ENCODE measurements at places on chromosomes 1 and 21.

DNA sequence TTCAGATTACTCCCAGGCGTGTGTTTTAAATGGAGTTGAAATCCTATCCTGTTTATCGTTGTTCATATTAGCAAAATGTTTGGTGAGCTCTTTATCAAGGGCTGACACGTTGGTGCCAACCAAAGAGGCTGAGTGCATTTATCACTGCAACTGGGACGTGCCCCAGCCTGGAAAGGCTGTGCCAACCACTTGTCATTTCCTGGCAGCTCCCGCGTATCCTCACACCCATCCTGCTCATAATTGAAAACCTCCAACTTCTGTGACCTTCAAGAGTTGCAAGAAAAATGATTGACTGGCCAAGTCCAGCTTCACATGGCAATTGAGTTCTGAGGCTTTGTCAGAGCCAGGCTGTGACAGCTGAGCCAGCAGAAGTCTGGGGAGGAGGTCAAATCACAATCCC, 43.7 kb upstream of the KCNA3 start:
- no peak for DNase-seq

DNA sequence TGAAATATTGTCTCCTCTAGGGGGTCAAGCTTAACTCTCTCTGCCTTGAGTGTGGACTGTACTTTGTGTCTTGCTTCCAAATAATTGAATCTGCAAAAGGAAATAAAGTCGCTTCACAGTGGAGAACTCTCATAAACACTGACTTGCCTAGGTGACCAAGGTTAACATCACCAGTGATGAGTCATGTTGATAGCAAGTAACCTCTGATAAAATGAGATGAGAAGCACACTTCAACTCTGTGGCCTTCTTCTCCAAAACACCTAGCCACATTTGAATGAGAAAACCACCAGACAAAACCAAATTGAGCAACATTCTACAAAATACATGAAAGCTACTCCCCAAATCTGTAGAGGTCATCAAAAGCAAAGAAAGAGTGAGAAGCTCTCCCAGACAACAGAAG, 37.6 kb downstream of the PDE4B start:
- DNase-seq = no peak

- DNase-seq = no peak
Observed at GRCh38 chr1:225695578-225696337, 42.8 kb upstream of the ENAH start.

DNA sequence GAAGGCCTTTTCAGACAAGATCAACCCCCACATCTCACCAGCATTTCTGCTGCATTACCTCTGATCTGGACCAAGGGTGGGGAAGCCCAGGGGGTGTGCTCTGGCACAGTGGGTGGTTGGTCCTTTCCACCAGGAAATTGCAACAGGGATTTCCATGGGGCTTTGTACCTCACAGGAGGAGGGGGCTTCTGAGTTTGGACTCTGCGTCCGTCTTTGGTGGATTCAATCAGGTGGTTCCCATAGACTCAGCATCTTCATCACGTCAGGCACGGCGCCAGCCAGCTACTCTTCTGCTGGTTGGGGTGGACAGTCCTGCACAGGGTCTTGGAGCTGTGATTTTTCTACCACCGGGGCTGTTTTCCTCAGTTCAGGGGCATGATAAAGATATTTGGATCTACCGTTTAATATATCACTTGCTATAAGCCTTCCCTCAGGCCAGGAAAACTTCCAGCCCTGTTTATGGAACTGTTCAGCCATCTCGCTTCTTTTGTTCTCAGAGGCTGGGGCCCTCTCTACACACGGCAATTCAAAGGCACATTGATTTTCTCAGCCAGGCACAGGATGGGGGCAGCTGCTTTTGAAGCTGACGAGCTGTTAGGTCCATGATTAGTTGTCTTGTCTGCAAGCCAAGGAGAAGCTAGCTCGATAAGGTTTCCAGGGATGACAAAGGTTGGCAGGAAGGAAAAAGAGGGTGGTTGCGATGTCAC, 467.3 kb downstream of the CAMTA1 start:
- peak; percentile 57 for DNase-seq

DNA sequence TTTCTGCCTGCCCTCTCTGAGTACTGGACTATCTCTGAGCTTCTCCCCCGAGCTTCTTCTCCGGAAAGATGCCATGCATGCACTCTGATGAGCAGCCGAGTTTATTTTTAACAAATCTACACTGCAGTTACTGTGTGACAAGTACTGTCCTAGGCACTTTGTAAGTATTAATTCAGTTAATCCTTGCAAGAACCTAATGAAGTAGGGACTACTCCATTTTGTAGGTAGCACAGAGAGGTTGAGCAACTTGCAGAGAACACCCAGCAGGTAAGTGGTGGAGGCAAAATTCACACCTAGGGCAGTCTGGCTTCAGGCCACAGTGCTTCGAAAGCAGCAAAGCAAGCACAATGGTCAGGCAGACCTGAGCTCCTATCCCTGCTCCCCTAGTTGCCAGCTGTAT, 3.8 kb upstream of the TAL1 start:
- no peak for DNase-seq

DNA sequence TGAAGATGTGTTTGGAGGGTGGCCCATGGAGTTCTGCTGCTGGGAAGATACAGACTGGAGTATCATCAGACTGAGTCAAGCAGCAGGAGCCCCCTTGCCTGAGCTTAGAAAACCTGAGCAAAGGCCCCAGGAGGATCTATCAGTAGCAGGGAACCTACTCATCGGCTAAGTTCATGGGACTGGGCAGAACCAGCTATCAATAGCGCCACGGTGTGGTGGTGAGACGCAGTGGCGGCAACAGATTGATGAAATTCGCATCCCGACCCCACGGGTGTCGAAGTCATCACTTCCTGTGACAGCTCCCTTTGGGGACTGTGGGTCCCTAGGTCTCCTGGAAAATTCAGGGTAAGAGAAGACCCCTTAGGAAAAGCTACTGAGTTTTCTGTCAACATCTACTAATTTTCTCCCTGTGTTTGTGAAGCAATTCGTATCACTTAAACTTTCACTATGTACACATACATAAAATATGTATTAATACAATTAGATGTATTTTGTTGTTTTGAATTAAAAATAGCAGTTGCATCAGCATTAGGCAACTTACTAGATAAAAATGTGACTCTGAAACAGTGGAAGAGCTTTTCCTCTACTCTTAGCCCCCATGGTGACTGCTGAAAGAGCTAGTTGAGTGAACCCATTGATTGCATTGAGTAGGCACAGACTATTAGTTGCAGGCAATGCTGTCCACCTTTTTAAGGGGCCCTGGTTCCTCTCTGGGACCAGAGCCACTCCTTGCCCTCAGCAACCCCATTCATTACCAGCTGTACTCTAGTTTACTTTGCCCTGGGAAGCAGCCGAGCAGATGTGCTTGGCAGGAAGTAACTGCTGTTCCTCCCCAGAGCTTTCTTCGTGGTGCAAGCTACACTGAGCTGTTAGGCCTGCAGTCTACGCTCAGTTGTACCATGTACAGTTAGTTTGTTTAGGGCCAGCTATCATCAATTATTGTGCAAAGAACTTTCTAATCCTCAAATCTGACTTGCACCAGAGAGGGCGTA, 7.3 kb upstream of the CACNA1S start:
- DNase-seq = peak; percentile 49

GRCh38 chr1:90107990-90108389, 113.1 kb downstream of the ZNF326 start:
- DNase-seq = no peak

DNA sequence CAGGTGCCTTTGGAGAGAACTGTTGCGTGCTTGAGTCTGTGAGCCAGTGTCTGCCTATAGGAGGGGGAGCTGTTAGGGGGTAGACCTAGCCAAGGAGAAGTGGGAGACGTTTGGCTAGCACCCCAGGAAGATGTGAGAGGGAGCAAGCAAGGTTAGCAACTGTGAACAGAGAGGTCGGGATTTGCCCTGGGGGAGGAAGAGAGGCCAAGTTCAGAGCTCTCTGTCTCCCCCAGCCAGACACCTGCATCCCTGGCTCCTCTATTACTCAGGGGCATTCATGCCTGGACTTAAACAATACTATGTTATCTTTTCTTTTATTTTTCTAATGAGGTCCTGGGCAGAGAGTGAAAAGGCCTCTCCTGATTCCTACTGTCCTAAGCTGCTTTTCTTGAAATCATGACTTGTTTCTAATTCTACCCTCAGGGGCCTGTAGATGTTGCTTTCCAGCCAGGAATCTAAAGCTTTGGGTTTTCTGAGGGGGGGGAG, 2.4 kb downstream of the BTG2 start:
- no peak for DNase-seq

GRCh38 chr1:24735509-24736375, 9.5 kb upstream of the CLIC4 start:
- DNase-seq = peak; percentile 50

- DNase-seq = no peak
Observed at GRCh38 chr1:21233490-21233889, 56.8 kb downstream of the ECE1 start.
